ENCODE measurements at places on chromosomes 2 and 18.

DNA sequence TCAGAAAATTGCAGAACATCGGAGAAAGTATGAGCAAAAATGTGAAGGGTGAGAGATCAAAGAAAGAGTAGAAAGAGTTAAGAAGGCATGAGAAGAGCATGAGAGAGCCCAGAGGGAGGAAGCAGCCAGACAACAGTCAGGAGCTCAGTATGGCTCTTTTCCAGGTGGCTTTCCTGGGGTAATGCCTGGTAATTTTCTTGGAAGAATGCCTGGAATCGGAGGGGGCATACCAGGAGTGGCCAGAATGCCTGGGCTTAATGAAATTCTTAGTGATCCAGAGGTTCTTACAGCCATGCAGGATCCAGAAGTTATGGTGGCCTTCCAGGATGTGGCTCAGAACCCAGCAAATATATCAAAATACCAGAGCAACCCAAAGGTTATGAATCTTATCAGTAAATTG lies 271.8 kb upstream of the TFPI start:
- DNase-seq: no peak

GRCh38 chr2:36235882-36236281 lies 119.7 kb upstream of the CRIM1 start:
- DNase-seq: no peak

DNA sequence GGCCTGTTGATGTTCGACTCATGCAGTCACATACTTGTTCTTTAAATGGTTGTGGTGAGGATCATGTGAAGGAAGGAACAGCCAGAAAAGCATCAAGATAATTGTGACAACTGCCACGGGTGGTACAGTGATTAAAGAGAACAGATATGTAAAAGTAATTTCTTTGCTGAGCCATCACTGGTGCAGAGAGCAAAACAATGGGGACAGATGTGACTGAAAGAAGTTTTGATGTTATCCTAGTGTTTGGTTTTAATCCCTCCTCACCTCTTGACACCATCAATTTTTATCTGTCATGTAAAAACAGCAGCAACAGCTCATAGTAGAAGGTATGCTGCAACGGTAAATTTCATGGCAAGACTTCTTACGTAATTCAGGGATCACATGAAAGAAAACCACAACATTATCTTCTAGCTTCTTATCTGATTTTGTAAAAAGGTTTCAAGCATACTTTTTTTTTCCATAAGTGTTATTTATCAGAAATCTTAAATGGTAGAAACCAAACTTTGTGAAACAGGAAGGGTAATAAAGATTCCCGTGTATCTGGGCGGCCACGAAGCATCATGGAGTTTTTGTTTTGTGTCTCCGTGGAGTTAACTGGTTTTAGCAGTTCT lies 65.2 kb downstream of the PLCL1 start:
- DNase-seq: peak; percentile 38

- no peak for DNase-seq
These were observed 902.8 kb downstream of the DSC3 start for GRCh38 chr18:30139631-30140287.

DNA sequence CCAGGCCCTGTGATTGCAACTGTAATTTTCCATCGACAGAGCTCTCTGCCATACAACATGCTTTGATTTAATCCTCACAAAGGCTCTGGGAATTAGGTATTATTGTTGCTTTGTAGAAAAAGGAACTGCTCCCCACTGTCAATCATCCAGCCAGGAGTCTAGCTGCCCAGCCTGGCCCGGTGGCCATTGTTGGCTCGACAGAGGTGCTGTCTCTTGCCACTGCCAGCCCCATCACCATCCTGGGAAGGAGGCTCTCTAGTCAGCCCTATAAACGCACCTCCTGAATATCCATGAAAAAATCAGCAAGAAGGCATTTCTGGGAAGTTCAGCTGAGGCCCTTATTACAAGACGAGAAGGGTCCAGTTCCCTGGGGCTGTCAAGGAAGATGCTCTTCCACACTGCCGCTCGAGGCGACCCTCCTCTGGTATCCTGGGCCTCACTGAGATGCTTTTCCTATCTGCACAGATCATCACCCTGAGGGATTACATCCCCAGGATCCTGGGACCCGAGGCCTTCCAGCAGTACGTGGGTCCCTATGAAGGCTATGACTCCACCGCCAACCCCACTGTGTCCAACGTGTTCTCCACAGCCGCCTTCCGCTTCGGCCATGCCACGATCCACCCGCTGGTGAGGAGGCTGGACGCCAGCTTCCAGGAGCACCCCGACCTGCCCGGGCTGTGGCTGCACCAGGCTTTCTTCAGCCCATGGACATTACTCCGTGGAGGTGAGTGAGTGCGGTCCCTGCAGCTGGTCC lies 71.0 kb downstream of the TPO start:
- no peak for DNase-seq

- no peak for DNase-seq
These were observed 4.6 kb downstream of the TXNL4A start for GRCh38 chr18:79983793-79984192.

GRCh38 chr2:9703085-9703678 lies 72.4 kb upstream of the YWHAQ start:
- DNase-seq: peak; percentile 89

DNA sequence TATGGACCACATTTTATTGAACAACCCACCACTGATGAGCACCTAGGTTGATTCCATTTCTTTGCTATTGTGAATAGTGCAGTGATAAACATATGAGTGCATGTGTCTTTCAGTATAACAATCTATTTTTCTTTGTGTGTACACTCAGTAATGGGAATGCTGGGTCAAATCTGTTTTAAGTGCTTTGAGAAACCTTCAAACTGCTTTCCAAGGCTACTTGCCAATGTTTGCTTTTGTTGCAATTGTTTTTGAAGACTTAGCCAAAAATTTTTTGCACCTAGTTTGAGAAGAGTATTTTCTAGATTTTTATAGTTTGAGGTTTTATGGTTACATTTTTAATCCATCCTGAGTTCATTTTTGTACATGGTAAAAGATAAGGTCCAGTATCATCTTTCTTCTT lies 587.4 kb upstream of the SETBP1 start:
- no peak for DNase-seq

Data from hematopoietic multipotent progenitor cell (in vitro differentiated cells).